Brain (organoid and tissue), 16 donors: ENCODE measurements at places on chromosomes 6 and 20.

GRCh38 chr20:20251317-20251716, 116.6 kb upstream of the INSM1 start:
- DNase-seq, result peak; percentile 45

DNA sequence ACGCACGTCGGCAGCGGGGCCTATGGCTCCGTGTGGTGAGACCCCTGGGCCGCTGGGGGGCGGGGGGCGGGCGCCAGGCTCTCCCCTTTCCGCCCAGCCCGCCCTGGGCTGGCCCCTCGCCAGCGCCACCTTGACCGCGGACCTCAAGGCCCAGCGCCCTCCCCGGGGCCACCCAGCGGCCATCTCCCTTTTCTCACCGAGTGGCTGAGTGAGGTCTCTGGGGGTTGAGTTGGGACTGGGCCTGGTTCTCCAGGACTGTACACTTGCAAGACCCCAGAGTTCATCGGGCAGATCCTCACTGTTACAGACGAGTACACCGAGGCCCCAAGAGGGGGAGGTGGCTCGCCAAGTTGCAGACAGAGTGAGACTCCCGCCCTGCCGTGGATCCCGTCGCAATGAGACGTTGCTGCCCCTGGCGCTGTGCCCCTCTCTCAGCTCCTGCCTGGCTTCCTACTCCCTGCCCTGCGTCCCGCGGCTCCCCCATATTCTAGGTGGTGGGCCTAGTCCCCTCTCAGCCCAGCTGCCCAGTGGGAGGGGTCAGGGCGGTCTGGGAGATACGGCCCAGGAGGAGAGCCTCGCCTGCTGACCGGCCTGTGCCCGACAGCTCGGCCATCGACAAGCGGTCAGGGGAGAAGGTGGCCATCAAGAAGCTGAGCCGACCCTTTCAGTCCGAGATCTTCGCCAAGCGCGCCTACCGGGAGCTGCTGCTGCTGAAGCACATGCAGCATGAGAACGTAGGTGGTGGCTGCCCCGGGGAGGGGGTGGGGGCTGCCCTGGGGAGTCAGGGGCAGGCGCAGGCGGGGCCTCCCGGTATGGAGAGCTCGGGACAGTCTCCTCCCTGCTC, 576 bp downstream of the MAPK13 start:
- no peak for DNase-seq

DNA sequence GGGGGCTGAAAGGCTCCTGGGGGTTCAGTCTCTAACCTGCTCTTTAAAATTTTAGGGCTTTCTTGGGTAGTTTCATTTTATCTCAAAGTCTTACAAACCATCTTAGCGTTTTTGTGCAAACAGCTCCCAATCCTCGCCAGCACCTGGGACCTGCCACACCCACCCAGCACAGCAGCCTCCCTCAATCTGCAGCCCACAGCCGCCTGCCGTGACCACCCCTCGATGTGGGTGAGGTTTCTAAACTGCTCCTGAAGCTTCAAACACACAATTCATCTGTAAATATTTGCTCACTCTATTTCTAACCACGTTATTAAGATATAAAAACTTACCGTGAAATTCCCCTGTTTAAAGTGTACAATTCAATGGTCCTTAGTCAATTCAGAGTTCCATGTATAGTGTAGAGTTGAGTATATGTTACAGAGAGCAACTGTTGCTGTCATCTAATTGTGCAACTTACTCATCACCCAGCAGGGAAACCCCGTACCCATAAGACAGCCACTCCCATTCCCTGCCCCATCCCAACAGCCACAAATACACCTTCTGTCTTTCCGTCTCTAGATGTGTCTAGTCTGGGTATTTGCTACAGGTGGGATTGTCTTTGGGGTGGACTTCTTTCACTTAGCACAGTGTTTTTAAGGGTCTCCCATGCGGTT, 381.0 kb downstream of the TAF4 start:
- no peak for DNase-seq

DNA sequence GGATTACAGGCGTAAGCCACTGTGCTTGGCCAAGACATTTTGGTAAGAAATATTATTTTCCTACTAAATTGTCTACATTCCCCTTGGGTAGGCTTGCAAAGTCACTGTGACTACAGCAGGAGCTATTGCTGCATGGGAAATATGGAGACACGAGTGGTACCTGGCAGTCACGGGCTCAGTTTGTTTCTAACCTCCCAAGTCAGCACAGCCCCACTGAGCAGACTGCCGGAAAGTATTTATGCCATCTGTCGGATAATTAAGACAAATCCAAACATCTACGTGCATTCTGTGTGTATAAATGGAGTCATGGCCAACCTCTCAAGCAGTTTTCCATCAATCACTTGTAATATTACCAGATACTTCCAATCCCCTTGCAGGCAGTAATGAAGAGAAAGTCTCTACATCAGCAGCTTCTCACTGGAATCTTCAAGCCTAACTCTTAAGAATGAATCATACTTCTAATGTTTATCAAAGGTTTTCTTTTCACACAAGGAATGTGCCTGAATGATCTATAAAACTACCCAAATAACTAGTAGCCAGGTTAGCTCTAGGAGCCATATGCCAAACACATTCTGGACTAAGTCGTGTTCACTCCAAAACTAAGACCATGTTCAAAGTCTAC, 20.1 kb downstream of the PSMB1 start:
- no peak for DNase-seq

GRCh38 chr6:109311471-109311870, 70.8 kb downstream of the CD164 start:
- DNase-seq, result no peak

- no peak for DNase-seq
These were observed 34.6 kb downstream of the PANK2 start for GRCh38 chr20:3923818-3924217.

GRCh38 chr6:125377621-125378020, 75.9 kb upstream of the HDDC2 start:
- DNase-seq, result no peak

DNA sequence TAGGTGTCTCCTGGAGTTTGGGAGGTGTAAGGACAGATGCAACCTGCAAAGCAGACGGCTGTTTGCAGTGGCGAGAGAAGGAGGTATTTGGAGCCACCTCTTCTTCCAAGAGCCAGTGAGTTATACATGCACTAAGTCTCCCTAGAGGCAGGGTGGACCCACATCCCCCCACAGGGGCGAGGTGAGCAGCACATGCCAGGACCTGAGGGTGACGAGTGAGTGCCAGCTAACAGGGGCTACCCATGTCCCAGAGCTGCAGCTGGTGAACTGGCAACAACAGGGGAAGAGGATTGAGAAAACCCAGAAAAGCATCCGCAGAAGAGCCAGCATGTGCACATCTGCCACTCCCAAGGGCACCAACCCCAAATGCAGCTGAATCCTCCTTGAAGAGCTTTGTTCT, 95.1 kb downstream of the CD83 start:
- DNase-seq, result no peak

DNA sequence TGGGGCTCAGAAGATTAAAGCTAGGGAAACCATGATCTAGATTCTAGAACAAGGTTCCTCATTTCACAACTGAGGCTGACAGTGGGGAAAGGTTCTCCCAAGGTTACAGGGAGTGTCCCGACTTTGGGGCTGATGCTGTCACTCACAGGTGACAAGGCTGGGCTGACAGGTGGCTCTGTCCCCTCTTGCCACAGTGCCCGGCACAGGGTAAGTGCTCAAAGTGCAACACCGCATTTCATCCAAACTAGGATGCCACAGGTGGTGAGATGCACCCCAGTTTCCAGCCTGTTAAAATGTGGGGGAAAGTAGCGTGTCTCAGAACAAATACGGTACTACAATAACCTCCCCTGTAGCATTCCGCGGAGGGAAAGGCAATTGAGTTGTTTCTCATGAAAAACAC, 7.8 kb downstream of the ZBP1 start:
- DNase-seq, result no peak

DNA sequence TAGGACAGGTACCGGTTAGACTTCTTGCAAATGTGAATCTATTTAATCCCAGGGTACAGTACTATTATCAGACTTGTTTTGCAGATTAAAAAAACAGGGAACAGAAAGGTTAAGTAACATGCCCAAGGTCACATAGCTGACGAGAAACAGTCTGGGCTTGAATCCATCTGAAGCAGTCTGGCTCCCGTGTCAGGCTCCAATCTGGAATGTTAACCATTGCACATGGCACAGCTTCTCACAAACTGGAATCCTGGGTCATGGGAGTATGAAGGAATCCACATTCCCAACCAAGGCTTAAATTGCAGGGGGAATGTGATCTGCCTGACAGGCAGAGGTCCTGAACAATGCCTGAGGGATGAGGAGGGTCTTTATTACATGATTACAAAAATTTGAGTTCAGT, 187.5 kb upstream of the SPTLC3 start:
- DNase-seq, result no peak

DNA sequence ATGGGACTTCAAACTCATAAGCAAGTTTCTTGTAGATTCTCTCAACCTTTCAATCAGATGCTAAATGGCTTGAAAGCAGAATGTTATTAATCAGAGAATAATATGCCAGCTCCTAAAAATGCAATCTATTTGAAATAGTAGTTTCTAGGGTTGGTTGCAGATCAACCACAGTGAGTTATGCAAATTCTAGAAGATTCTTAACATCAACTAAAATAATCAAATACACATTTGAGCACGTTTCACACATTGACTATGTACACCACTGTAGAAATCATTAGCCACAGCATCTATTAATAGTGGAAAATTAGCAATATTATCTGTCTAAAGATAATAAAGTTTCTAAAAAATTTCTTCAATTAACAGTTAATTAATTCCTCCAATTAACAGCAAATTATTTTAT, 141.9 kb upstream of the GJE1 start:
- DNase-seq, result no peak

DNA sequence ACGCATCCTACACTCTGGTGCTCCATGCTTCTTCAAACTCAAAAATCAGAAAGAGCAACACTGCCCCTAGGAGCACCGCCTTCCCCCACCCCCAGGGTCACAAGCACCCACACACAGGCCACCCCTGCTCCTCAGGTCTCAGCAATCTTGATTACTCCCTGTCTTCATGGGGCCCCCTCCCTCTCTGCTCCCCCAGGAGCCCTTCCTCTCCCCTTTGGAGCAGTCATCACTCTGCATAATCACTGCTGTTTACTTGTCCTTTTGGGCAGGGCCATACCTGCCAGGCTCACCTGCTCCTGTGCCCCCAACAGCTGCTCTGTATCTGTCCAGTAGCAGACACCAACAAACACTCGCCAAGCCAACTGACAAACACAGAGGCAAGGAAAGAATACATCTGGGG, 7.6 kb upstream of the SYNDIG1 start:
- no peak for DNase-seq

- DNase-seq, result peak; percentile 39
These were observed 391.8 kb upstream of the SOX4 start for GRCh38 chr6:21201637-21202350.

- DNase-seq, result no peak
These were observed 134.1 kb downstream of the FAM83B start for GRCh38 chr6:54980511-54981275.

- no peak for DNase-seq
These were observed 80.8 kb downstream of the MKKS start for GRCh38 chr20:10352934-10353824.

DNA sequence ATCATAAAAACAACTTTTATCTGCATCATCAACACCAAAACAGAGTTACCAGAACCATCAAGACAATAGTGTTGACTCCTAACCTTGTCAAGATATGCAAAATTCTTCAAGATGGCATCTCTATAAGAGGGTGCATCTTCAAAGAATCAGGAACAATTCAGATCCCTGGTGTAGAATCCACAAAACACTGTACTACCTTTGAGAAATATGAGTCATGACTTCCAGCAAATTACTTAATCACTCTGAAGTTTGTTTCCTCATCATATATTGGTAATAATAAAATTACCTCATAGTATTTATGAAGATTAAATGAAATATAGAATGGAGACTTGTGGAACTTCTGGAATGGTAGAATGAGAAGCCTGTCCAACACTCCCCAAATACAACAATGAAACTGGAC, 221.3 kb upstream of the SUPT3H start:
- DNase-seq, result no peak

DNA sequence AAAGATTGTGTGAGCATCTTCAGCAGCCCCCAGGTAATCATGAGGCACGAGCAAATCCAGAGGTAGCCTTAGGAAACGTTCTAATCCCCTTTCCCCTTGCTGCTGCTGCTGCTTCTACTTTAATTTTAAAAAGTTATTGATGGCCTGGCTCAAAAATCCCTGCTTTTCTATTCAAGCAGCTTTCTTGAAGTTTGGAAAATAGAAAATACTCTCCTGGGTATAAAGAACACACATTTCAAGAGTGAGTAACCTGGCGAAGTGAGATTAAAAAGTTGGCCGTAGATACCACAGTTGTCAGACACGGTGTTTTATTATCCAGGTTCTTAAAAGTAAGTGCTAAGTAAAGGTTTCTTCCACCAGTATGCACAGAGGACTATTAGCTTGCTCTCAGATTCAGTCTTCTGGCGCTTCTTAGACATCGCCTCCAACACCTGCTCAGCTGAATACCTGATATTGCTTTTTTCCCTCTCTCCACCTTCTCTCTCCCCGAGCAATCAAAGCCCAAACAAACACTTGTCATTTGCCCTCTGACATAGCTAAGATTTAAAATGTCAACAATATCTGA, 150.7 kb downstream of the EDN3 start:
- DNase-seq, result no peak

DNA sequence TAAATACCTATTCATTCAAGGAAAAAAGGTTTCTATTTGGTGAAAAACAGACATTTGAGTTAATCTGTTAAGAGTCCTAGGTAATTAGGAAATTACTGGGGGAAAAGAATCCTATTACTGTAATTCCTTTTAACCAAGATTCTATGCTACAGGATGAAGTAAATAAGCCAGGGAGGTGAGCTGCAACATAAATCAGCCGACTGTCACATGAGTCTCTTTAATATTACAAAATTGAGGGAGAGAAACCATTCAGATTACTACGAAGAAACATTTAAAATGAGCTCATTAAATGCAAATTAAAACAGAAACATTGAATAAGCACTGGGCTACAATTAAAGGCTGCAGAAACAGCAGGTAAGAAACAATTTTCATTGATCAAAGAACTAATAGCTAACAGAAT, 5.3 kb downstream of the PRKN start:
- no peak for DNase-seq

DNA sequence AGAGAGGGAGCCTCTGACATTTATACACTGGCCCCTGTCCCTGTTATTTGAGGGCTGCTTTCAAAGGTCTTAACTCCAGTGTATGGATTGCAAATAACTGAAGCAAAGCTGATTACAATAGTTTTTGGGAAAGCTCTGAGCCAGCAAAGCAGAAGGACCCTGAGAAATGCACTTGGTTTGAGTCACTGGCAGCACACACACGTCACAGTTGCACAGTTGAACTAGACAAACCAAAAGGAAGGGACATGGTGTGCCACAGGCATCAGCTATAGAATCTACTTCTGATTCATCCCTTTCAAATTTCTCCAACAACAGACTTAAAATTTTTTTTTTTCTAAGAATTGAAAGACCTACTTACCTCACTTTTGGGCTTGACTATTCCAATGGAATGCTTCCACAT, 56.4 kb downstream of the SNRNP48 start:
- DNase-seq, result no peak

DNA sequence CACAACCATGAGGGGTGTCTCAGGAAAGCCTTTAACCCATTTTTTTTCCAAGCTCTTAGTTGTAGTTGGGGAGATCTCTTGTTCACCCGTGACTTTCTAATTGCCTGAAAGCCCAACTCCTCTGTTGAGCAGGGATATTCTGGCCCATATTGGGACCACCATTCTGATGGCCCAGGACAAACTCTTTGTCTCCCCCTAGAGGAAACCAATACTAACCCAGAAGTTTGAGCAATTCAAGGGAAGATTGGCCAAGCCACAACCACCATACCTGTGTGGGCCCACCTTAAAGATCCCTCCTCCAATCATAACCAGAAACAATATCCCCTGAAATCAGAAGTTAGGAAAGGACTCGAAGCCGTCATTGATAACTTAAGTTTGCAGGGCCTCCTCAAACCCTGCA, 132.6 kb downstream of the THBS2 start:
- no peak for DNase-seq
